ENCODE measurements at places on chromosomes 7 and 10.
A peak's percentile ranks its signal among the peaks of the same experiment; 100 is the strongest.

DNA sequence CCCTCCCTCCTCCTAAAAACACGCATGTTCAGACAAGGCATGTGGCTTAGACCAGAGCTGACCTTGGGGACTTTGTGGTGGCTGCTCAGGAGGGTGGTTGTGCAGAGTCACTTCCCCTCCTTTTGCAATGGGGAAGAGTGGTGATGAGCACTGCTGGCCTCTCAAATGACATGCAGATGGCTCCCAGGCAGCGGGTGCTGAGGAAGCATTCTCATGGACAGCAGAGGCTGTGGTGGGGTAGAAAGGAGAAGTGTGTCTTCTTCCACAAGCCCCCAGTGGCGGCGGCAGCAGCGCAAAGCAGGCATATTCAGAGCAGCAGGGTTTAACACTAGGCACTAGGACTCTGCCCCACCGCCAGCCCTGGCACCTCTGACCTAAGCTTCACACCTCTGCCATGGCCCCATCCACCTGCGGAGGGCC is 105.9 kb upstream of the ANLN start:
- no peak for DNase-seq

GRCh38 chr10:132226586-132227405 is 40.0 kb downstream of the DPYSL4 start:
- no peak for DNase-seq

DNA sequence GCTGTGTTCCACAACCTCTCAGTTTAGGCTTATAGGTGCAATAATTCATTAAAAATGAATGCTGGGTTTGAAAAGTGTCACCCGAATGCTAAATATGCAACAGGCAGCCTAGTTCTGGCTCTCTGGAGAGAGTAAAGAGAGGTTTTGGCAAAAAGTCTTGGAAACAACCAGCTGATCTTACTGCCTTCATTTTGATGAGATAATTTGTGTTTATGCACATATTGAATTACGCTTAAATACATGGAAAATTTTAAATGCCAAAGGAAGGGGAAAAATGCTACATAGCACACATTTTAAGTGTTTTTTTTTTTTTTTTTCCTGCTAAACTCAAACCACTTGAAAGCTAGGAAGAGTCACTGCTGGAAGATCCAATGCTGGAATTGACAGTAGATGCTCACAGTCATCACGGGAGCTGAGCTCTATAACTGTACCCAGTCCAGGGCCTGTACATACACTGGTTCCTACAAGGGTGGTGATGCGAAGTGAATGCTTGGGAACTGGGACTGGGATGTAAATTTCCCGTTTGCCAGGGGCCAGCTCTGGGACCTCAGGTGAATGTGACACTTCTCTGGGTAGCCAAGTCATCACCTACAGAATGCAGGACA is 151.5 kb downstream of the PFKFB3 start:
- no peak for DNase-seq

DNA sequence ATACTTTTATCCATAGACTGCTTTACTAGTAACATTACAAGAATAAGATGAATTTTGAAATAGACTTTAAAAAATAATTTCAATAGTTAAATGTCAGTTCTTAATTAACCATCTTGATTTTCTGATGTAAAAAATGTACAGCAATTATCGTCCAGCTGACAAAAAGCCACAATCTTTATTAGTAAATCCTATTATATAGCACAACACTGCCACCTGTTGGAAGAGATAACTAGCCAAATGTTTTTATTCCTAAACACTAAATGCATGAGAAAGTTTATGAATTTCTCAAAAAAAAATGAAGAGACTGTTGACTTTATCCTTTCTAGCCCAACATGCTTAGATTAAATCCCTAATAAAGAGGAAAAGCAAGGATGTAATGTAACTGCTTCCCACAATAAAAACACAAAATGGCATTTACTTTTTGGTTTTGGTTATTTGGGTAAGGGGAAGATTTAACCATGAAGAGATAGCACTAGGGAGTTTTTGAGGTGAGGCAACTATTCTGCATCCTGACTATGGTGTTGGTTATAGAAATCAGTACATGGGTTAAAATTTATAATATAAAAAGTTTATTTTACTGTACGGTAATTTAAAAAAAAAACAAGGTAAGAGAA is 8.0 kb downstream of the COA1 start:
- DNase-seq: peak; percentile 46

All from kidney glomerular epithelial cell (primary cell).